ENCODE measurements at places on chromosomes 7 and 10.
A peak's percentile ranks its signal among the peaks of the same experiment; 100 is the strongest.

GRCh38 chr10:131146790-131147189 is 164.7 kb downstream of the TCERG1L start:
- no peak for DNase-seq

GRCh38 chr7:68279827-68280400 is 1283.3 kb downstream of the TYW1 start:
- DNase-seq = no peak

DNA sequence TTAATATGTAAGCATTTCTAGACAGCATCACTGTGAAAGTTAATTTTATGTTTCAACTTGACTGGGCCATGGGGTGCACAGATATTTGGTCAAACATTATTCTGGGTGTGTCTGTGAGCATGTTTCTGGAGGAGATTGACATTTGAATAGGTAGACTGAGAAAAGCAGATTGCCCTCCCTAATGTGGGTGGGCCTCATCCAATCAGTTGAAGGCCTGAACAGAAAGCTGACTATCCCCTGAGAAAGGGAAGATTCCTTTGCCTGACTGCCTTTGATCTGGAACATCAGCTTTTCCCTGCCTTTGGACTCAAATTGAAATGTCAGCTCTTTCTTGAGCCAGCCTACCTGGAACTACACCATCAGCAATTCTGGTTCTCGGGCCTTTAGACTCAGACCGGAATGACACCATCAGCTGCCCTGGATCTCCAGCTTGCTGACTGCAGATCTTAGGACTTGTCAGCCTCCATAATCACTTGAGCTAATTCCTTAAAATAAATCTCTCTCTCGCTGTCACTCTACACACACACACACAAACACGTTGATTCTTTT is 5.7 kb upstream of the RPP30 start:
- no peak for DNase-seq

- DNase-seq = no peak
Observed at GRCh38 chr7:20220921-20221547, 3.9 kb upstream of the MACC1 start.

GRCh38 chr7:66669088-66669487 is 40.4 kb downstream of the KCTD7 start:
- no peak for DNase-seq

DNA sequence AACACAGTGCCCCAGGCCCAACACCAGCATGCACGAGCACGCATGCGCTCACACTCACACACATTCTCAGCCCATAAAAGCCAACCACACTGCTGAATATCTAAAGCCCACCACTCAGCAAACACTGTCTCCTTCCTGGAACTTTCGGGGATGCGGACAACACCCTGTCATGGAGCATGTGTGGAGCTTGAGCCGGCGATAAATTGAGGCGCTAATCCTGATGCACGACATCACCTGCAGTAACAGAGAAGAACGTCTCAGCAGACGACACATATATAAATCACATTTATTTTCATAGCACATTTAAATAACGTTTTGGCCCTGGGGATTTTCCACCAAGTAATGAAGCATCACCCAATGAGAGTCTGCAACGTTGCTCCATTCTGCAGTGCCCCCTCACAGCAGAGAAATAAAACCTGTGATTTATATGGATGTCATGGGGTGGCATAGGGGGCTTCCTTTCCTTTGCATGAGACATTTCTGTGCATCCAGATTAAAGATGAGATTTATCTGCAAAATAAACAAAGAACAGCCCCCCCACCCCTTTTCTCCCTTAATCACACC is 267.7 kb upstream of the NFE2L3 start:
- no peak for DNase-seq

DNA sequence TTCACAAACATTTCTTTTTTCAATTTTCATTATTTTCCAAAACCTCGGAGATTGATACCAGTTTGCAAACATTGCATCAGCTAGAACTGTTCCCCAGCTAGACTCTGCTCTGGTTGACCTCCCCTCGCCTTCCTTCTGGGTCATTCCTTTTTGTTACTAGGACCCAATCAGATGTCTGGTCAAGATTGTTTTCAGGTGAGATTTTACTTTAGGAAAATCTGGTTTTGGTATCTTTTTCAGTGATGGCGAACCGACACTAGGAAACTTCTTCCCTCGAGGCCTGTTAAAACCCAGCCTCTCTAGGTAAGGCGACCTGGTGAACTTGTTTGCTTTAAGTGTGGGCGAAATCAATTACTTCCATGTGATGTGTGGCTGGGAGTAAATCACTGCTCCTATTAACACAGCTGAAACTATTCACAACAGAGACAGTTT is 8.4 kb downstream of the PROSER2 start:
- DNase-seq = no peak

- DNase-seq = no peak
Observed at GRCh38 chr7:40966693-40967092, 736.2 kb downstream of the INHBA start.

GRCh38 chr10:62502995-62503613 is 128.9 kb downstream of the ZNF365 start:
- no peak for DNase-seq

- no peak for DNase-seq
Observed at GRCh38 chr7:44150966-44151941, 10.1 kb upstream of the MYL7 start.

GRCh38 chr7:83413424-83413823 is 235.5 kb downstream of the SEMA3E start:
- no peak for DNase-seq

DNA sequence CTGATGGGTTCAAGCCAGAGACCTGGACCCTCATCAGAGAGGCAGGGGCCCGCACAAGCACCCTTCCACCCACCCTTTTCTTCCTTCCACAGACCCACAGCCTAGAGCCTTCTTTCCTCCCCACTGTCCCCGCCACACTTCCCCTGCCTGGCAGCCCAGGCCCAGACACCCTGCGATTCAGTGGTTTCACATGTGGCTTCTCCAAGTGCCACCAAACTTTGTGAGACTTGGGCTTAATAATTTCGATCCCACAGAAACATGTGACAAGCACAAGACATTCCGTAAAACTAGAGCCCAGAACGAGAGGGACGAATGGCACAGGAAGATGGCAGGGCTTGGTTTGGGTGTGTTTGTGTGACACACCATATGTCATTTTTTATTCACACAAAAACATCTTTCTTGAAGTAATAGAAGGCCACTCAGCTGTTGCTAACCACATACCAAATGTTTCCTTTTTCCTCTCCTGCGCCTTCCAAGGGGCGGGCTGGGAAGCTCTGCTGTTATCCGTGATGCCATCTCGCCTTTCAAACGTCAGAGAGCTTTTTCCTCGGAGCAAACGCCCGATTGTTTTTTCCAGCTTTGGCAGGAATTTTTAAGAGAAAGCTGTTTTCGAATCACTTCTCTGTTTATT is 162.9 kb downstream of the GRK5 start:
- no peak for DNase-seq

DNA sequence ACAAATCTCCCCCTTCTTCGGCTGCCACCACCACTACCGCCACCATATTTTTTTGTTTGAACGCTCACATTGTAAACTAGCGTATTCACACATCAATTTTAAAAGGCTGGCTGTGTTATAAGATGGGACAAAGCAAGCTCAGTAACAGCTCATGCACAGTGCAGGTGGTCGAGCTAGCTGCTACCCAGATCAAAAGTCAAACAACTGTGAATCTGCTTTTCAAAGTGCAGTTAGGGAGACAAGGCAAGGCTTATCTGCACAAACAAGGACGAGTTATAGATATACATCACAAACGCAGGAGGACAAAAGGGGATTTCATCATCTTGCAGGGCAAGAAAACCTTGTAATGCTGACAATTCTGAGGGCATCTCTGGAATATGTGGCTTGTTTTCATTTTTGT is 231.6 kb downstream of the VTI1A start:
- no peak for DNase-seq

- no peak for DNase-seq
Observed at GRCh38 chr7:74006451-74007241, 21.3 kb upstream of the ELN start.

DNA sequence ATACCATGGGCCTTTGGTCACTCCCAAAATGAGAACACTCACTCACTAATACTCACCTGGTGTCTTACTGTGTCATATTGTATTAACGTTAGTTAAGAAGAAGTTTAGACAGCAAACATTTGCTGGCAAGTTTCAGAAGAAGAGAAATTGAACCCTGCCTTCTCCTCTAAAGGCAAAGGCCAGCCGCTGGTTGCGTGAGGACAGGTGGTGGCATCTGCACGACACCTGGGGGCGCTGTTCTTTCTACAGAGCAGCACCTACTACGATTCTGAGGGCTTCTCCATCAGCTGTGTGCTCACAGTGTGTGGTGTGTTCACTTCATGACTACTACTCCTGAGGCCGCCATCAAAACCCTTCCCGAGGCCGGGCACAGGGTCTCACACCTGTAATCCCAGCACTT is 17.9 kb upstream of the CLEC2L start:
- no peak for DNase-seq

- no peak for DNase-seq
Observed at GRCh38 chr7:41241641-41242040, 461.2 kb downstream of the INHBA start.

GRCh38 chr7:2982831-2983230 is 60.8 kb downstream of the CARD11 start:
- peak; percentile 33 for DNase-seq

DNA sequence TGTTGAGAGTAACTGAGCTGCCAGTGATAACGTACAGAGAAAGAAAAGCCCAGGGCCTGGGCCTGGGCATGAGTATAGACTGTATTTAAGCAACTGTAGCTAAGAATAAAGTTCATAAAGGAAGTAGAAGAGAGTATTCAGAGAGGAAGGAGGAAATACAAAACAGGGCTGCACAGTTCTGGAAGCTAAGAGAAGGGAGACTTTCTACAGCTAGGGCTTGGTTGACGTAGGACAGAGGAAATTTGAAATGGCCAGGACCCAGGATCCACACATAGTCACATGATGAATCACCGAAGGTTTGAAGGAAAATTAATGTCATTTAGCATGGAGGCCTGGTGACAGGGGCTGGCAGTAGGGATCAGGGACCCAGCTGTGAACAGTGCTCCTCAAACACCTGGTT is 66.7 kb downstream of the ARL4A start:
- no peak for DNase-seq

GRCh38 chr10:110868981-110869380 is 2.7 kb upstream of the PDCD4 start:
- no peak for DNase-seq

- no peak for DNase-seq
Observed at GRCh38 chr10:22324413-22324812, 3.5 kb downstream of the BMI1 start.

- DNase-seq = no peak
Observed at GRCh38 chr10:10120671-10121070, 897.0 kb upstream of the CELF2 start.

GRCh38 chr7:31407178-31407676 is 66.7 kb upstream of the NEUROD6 start:
- no peak for DNase-seq

- no peak for DNase-seq
Observed at GRCh38 chr7:36958111-36958733, 233.9 kb upstream of the AOAH start.

Measured in stimulated activated CD8-positive, alpha-beta memory T cell treated with anti-CD3 and anti-CD28 coated beads, Interleukin-15, amount 100 ng/mL, for 48 hours (primary cell).